ENCODE measurements at places on chromosomes 5 and 9. TPM values are rescaled to one million over a fixed set of nuclear protein-coding genes. Genes with fewer than 3 reads are reported as not detected.

DNA sequence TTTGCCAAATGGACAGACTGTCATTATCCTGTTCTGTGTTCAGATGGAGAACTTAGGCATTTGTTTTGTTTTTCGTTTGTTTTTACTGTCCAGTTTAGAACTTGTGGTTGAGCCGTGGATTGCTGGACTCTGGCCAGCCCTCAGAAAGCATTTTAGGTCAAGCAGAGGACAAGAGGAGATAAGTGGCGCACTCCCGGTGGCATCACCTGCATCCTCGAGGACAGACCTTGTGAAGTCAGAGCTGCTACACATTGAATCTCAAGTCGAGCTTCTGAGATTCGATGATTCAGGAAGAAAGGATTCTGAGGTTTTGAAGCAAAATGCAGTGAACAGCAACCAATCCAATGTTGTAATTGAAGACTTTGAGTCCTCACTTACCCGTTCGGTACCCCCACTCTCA, 8.9 kb downstream of the MTRR start:
- peaks cover 43% of the 10 kb centered on the region for H3K36me3 ChIP-seq
- no peaks in the 10 kb centered on the region for H3K4me1 ChIP-seq
- H3K27ac ChIP-seq, result no peak overlapping the region
- no peak overlapping the region for H3K4me3 ChIP-seq

PHF24 gene
- 0.06 TPM for polyA plus RNA-seq

S100Z gene
- not detected for polyA plus RNA-seq

GRCh38 chr5:107919361-107919760, 248.6 kb upstream of the EFNA5 start:
- no peaks in the 10 kb centered on the region for H3K27me3 ChIP-seq
- H3K36me3 ChIP-seq, result no peaks in the 10 kb centered on the region
- no peaks in the 10 kb centered on the region for H3K4me1 ChIP-seq
- no peak overlapping the region for H3K27ac ChIP-seq
- H3K4me3 ChIP-seq, result no peak overlapping the region
- DNase-seq, result no peak

- H3K27ac ChIP-seq, result no peak overlapping the region
- H3K4me1 ChIP-seq, result peaks cover 34% of the 10 kb centered on the region
- no peaks in the 10 kb centered on the region for H3K36me3 ChIP-seq
- DNase-seq, result no peak
- no peak overlapping the region for H3K4me3 ChIP-seq
Observed at GRCh38 chr9:130262061-130262745, 3.4 kb upstream of the HMCN2 start.

SLCO6A1 gene
- polyA plus RNA-seq, result not detected

DNA sequence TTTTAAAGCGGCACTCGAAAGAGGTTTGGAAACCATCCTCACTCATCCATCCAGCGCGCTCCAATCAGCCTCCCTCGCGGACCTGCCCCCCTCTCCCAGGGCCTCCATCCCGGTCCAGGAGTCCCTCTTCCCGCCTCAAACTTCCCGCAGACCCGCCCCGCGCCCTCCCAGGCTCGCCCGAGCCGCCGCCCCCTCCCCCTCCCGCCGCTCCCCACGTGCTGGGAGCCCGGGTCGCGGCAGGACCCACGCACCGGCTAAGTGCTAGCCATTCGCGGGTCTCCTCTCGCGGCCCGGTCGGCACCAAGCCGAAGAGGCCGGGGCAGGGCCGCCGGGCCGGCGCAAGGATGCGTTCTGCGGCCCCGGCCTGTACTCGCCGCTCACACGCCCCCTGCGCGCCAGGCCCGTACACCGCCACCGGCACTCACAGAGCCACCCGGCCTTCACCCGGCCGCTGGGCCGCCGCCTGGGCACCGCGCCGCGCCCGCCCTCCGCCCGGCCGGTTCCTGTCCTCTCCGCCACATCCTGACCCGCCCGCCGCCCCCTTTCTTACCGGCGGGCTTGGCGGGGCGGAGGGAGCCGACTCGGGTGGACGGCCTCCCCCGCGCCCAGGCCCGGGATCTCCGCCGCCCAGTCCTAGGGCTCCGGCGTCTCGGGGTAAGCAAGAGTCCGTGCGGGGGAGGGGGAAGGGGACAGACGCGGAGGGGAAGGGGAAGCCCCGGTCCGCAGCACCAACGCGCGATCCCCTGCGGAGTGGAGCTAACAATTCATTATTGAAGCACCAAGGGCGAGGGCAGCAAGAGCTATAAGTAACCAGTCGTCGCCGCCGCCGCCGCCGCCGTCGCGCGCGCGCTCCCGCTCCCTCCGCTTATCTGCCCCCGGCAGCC, 576 bp downstream of the CHD1 start:
- peaks cover 6% of the 10 kb centered on the region for H3K4me1 ChIP-seq
- H3K27me3 ChIP-seq, result no peaks in the 10 kb centered on the region
- H3K4me3 ChIP-seq, result peak overlapping the region; percentile 73
- DNase-seq, result peak; percentile 92
- H3K27ac ChIP-seq, result peak overlapping the region; percentile 98

GRCh38 chr9:82385633-82386032, 397.1 kb downstream of the SPATA31D1 start:
- DNase-seq, result no peak
- no peaks in the 10 kb centered on the region for H3K4me1 ChIP-seq
- H3K4me3 ChIP-seq, result no peak overlapping the region
- no peaks in the 10 kb centered on the region for H3K36me3 ChIP-seq
- no peaks in the 10 kb centered on the region for H3K27me3 ChIP-seq

THG1L gene
- polyA plus RNA-seq, result 29.3 TPM

CXXC5 gene
- polyA plus RNA-seq, result 75.8 TPM

DNA sequence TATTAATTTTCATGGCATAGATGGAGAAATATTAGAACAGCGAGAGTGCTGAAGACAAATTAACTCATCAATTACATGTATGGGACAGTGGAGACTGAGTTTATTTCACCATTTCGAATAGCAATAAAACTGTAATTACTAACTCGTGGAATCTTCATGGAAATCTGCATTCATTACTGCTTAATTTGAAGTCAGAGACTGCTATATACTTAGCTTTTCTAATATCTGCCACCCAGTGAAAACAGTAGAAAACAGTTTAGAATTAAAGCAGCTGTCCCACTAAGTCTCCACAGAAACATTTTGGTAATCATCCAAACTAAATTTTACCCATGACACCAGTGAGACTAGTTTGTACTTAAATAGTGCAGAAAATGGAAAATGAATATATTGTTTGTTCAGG, 56.8 kb downstream of the IZUMO3 start:
- no peak overlapping the region for H3K4me3 ChIP-seq
- peaks cover 3% of the 10 kb centered on the region for H3K4me1 ChIP-seq
- H3K27ac ChIP-seq, result no peak overlapping the region
- H3K27me3 ChIP-seq, result no peaks in the 10 kb centered on the region
- DNase-seq, result peak; percentile 47
- H3K36me3 ChIP-seq, result no peaks in the 10 kb centered on the region

GRCh38 chr9:137650259-137650658, 31.5 kb downstream of the EHMT1 start:
- no peak overlapping the region for H3K4me3 ChIP-seq
- no peak for DNase-seq
- H3K27ac ChIP-seq, result no peak overlapping the region
- peaks cover 39% of the 10 kb centered on the region for H3K36me3 ChIP-seq

DNA sequence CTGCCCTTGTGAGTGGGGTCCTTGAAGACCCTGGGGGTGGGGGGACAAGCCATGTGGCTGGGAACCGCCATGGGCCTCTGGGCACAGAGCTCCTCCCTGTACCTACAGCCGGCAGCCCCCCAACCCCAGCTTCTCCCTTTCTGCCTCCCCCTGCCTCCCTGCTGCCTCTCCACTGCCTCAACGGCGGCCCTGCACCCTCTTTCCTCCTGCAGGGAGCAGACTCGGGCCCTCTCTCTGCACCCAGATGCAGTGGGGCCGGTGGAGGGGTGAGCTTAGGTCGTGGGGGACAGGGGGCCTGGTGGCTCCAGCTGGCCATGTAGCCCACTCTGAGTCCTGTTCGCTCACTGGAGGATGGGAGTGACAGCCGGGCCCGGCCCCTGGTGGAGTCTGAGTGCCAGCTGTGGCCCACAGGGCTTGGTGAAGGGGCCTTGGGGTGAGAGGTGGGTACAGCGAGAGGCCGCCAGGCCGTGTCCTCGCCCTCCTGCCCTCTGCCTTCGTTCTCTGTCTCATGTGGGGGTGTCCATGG, 139.3 kb upstream of the COL5A1 start:
- H3K4me3 ChIP-seq, result no peak overlapping the region
- DNase-seq, result no peak
- peaks cover 23% of the 10 kb centered on the region for H3K4me1 ChIP-seq
- peaks cover 26% of the 10 kb centered on the region for H3K27me3 ChIP-seq
- no peaks in the 10 kb centered on the region for H3K36me3 ChIP-seq

PITX1 gene
- 6.4 TPM for polyA plus RNA-seq

TMED7 gene
- polyA plus RNA-seq, result 69.6 TPM

GRCh38 chr5:56525113-56525512, 290.2 kb upstream of the MAP3K1 start:
- no peak overlapping the region for H3K27ac ChIP-seq
- H3K4me1 ChIP-seq, result peaks cover 3% of the 10 kb centered on the region
- no peaks in the 10 kb centered on the region for H3K36me3 ChIP-seq
- DNase-seq, result no peak
- no peak overlapping the region for H3K4me3 ChIP-seq

GARIN3 gene
- polyA plus RNA-seq, result not detected

DNA sequence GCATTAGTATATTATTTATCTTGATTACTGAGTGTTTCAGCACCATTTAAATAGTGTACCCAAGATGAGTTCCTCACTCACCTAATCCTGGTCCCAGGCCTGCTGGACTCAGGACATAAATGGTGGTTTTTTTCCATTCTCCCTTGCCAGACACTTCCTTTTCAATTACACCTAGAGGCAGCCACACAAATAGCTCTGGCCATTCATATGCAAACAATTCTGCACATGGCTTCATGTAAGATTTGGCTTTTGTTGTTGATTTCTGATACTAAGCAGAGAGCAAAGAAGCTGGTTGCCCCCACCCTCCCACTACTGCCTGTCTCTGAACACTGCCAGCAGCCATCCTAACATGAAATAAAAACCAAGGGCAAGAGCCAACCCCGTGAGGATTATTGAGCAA, 180.4 kb downstream of the SEMA5A start:
- no peaks in the 10 kb centered on the region for H3K36me3 ChIP-seq
- no peak for DNase-seq
- peaks cover 4% of the 10 kb centered on the region for H3K4me1 ChIP-seq
- no peak overlapping the region for H3K27ac ChIP-seq

Measured in muscle of leg (tissue), 16 donors.